RPMI8226 (cell line): ENCODE measurements at places on chromosomes 13 and 19.

GRCh38 chr13:57734306-57734705, 102.8 kb downstream of the PCDH17 start:
- DNase-seq, result no peak

- DNase-seq, result peak; percentile 35
Measured at GRCh38 chr13:24747248-24748060, 16.5 kb upstream of the RNF17 start.

DNA sequence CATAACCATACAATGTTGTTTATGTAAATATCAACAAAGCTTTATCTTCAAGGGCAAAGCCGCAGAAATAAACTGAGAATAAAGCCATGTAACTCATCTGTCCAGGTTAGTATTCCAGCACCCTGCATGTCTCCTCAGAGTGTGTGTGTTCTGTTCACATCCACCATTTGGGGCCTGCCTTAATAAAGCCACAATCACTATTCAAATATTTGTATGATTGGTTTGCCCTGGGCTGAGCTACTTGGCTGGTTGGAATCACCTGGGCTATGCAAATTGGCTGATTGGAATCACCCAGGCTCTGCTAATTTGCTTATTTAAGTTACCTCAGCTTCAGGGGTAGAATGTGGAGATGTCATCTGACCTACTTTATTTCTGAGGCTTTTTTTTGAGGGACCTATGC, 42.4 kb upstream of the ZNF737 start:
- no peak for DNase-seq

DNA sequence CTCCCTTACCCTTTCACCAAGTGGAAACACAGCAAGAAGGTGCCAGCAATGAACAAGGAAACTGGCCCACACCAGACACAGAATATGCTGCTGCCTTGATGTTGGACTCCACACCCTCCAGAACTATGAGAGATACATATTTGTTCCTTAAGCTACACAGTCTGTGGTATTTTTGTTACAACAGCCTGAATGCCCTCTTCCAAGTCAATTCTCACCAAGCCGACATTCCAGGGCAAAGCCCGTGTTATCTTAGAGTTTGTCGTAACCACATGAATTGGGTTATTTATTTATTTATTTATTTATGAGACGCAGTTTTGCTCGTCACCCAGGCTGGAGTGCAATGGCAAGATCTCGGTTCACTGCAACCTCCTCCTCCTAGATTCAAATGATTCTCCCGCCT, 14.9 kb downstream of the FGF21 start:
- DNase-seq, result no peak

DNA sequence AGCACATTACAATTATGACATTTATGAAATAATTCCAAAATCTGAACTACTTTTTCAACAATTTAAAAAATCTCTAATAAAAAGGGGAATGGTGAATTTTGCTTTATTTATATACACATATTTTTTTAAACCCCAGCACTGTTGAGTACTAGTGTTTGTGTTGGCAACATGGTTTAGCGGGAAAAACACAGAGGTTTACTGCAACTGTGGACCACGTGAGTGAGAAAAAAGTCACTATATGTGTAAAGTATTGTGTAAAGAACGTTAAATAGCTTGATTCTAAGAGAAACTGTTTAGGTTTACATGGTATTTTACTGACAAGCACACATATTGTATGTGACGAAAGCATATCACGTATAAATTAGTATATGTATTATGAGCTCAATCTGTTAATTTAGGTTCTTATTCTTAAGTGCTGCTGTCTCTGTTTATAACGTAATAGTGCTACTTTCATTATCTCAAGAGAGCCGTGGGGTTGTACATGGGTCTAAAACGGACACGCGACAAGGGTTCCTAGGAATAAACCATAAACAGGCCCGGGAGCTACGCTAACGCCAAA, 617 bp downstream of the SKA3 start:
- DNase-seq, result no peak

DNA sequence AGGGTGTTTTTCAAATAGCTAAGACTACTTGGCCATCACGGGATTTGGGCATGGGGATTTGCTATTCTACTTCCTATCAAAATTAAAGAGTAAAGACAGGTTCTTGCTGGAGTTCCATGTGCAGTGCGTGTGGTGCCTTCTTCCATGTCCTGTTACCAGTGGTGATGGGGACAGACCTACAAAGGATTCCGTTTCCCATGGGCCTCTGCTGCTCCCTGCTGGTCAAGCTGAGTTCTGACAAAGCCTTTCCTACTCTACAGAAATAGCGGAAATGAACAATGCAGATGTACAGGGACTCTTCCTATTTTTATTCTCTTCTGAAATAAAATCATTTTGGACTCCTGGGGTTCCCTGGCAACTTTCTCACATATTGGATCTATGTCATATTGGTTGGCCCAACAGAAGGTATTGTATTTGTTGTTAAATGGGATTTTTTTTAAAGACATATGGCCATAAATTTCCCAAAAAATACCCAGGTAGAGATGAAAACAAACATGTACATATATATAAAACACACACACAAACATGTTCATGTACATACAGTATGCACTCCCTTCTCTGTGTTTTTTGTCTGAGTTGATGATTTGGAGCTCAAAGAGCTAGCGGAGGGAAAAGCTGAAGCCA, 90.5 kb upstream of the SLC15A1 start:
- peak; percentile 61 for DNase-seq

DNA sequence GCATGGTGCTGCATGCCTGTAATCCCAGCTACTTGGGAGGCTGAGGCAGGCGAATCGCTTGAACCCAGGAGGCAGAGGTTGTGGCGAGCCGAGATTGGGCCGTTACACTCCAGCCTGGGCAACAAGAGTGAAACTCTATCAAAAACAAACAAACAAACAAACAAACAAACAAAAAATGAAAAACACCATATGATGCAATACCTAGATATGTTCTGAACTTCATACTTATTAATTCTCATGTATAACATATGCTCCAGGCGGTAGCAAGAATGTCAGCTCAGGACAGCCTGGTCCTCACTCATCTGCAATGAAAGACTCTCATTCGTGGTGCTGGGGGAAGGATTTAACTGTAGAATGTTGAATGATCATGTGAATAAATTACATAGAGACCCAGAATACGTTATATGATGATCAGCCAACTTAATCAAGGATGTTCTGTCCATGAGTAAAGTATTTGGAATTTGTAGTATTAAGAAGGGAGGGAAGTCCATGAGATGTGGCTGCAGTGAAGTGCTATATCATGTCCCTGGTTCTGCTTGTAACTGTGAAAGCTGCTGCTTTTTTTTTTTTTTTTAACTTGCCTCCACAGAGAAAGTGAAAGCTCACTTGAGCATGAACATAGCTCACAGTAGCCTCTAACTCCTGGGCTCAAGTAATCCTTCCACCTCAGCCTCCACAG, 206.8 kb downstream of the UQCRFS1 start:
- DNase-seq, result no peak

DNA sequence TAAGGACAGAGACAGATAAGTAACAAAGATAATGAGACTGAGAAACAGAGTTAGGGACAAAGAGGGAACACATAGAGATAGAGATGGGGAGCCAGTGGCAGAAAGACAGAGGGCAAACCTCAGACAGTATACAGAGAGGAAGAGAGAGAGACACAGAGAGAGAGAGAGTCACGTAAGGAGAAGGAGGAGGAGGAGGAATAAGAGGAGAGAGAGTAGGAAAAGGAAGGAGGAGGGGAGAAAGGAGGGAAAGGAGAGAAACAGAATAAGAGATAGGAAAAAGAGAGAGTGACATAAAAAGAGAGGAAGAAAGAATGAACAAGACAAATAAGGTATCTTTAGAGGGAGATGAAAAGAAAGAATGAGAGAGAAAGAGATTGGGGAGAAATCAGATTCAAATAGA, 23.6 kb downstream of the CYP2B6 start:
- DNase-seq, result no peak

DNA sequence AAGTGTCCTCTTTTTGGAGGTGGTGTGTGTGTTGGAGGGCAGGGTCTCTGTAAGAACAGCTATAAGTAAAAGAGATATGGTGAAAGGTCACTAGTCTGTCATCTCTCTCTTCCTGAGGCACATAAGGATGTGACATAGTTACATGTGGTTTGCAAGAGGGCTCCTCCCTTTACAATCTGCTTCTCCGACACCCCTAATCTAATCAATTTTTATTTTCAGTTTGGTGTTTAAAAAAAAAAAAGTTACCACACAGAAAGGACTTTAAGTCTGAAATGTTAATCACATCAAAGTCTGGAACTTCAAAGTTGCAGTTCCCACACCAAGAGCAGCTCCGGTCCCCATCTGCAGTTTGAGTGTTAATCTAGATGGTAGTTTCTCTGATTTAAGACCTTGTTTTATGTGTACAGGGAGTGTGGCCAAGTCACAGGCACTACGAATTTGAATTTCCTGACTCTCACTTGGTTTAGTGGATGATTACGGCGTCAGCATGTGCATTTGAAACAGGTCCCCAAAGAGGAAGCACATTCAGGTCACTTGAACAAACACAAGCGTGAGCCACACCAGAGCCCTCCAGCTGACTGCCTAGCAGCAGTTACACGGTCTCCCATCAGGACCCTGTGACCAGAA, 53.1 kb downstream of the FOXO1 start:
- DNase-seq, result no peak

- no peak for DNase-seq
Measured at GRCh38 chr19:34707661-34708060, 26.4 kb upstream of the ZNF181 start.

GRCh38 chr13:23436680-23437079, 3.2 kb upstream of the SACS start:
- no peak for DNase-seq

DNA sequence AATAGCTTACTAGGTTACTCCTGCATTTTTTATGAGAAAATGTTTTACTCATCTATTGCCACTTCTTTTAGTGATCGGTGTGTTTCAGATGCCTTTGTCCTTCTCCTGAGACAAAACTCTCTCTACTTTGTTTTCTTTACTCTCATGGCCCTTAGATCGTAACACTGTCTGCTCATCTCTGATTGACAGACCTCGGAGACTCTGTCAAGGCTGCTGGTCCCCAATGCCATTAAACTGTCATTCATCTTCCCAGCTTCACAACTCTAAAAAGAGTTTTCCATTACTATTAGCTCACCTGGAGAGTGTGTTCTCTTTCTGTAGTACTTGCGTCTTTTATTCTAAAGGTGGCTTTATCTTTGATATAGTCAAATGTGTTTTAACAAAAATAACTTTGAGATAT, 765.2 kb downstream of the SLITRK1 start:
- no peak for DNase-seq

DNA sequence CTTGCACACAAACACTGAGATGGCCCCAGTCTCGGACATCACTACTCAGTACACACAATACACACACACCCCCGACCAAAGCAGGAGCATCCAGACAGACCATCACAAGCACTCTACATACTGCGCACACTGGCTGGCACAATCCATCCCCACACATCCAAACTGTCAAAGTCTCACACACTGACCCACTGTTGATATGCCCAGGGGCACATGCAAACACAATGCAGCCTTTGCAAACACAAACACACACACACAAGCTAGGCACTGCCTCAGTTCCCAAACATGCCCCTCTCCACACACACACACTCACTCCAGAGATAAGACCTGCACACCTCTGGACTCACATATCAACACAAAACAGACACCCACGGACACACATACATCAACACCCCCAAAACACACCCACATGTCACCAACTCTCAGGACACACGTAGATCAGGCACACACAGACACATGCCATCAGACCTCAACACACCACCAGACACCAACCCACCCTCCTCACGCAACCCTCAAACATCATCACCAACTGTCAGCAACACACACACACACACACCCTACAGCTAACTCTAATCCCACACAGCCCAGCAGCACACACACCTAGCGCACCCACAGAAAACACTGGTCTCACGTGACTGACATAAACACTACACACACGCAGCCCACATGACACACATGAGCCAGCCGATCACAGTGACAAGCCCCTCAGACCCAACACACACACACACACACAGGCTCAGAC, 1.9 kb downstream of the BBC3 start:
- DNase-seq, result no peak

DNA sequence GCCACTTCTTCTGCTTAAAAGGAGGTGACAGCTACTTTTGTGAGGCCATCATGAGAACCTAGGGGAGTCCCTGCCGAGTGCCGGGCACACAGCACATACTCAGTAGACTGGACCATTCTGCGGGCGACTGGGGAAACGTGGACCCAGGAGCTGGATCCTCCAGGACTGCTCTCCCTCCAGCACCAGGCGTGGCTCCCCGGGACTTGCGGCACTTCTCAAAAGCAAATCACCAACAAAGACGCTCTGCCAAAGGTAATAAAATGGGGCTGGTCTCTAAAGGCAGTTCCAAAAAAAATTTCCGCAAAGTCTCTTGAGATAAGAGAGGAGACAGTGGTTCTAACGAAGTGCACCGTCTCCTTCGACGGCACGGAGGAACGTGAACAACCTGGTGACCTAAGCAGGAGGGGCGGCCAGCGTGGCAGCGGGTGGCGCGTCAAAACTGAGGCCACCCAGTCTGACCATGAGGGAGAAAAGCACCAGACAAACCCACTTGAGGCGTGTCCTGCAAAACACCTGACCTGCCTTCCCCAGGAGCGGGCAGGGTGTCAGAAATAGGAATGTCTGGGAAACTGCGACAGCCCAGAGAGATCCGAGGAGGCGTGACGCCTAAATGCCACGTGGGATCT, 1.4 kb upstream of the TMPRSS9 start:
- no peak for DNase-seq

DNA sequence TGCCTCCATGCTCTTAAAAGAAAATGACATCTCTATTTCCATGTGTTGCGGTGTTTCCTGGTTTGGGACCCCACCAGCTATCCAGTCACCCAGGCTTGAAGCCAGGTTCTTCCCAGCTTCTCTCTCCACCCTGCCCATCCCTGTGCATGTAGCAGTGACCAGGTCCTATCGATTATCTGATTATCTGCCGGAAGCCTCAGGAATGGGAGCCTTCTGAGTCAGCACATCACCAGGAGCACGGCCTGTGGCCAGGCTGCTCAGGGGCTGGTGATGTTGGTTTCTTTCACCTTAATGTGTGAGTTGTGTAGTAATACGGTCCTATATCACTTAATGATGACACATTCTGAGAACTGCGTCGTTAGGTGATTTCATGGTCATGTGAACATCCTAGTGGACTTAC, 33.7 kb downstream of the PPP1R37 start:
- DNase-seq, result no peak

GRCh38 chr19:49165865-49166301, 8.3 kb downstream of the TRPM4 start:
- DNase-seq, result no peak

GRCh38 chr13:20521364-20522115, 4.1 kb downstream of the CRYL1 start:
- DNase-seq, result no peak

- DNase-seq, result no peak
Measured at GRCh38 chr19:52542984-52543664, 15.7 kb downstream of the ZNF808 start.

- peak; percentile 95 for DNase-seq
Measured at GRCh38 chr19:51986309-51987291, at the start of gene ZNF350. ZNF350 (minus strand) TSS chr19:51986840; CDS start chr19:51974360, 12,480 bp downstream.

DNA sequence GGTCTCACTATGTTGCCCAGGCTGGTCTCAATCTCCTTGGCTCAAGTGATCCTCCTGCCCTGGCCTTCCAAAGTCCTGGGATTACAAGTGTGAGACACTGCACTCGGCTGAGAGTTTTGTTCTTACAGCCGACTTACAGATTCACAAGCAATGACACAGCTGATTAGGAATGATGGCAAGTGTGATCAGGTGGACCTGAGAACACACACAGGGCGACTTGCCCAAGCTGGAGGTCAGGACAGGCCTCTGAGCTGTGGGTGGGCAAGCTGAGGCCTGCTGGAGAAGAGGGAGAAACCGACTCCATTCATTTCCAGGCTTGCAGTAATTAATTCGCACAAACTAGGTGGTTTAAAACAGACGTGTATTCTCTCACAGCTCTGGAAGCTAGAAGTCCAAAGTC, 8.1 kb upstream of the ATG4D start:
- DNase-seq, result no peak

- peak; percentile 76 for DNase-seq
Measured at GRCh38 chr19:10112895-10113591, 1.6 kb downstream of the P2RY11 start.
